Activated CD4-positive, alpha-beta T cell treated with anti-CD3 and anti-CD28 coated beads, Interleukin-2, amount 10 ng/mL, durations not matched to agents 24 days and 14 days (primary cell): ENCODE measurements at places on chromosomes 1 and 21. TPM values are rescaled to one million over a fixed set of nuclear protein-coding genes. Genes with fewer than 3 reads are reported as not detected.
A peak's percentile ranks its signal among the peaks of the same experiment; 100 is the strongest.

DNA sequence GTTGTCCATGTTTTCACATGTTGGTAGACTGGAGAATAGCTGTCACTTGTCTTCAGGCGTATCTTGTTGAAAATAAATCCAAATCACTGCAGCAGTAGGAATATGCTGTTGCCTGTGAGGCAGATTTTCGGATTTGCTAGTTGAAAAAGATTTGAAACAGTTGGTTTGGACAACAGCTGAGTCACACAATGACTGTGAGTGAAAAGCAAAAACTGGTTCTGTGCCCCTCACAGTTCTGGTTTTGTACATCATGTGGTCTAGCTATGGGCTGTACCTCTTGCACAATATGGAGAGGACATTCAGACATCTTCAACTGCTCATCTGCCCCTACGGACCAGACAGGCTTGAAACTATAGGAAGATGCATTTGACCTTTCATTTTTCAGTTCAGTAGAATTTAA lies 1.8 kb downstream of the ARF1 start:
- H3K36me3 ChIP-seq = peaks cover 42% of the 10 kb centered on the region
- H3K27me3 ChIP-seq = no peaks in the 10 kb centered on the region
- no peak for DNase-seq
- peak overlapping the region; percentile 97 for H3K4me3 ChIP-seq

GRCh38 chr1:39488793-39489566 lies 2.5 kb upstream of the BMP8A start:
- DNase-seq = no peak
- no peak overlapping the region for H3K27ac ChIP-seq
- no peak overlapping the region for H3K4me3 ChIP-seq
- peaks cover 3% of the 10 kb centered on the region for H3K4me1 ChIP-seq
- H3K36me3 ChIP-seq = peaks cover 24% of the 10 kb centered on the region

DNA sequence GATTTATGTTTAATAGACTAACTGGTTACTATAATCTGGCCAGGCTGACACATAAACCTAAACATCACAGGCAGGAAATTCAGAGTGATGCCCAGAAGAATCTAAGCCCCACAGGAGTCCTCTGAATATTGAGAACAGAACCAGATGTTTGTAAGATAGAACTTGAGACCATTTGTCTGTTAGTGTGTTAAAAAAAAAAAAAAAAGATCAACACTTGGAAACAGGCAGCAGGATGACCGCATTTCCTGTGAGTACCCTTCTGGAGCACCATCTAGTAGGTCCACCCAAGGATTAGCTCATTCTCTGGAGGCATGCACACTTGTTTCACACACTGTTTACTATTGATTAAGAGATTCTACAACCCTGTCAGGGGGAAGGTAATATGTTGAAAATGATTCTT lies 111.4 kb upstream of the VANGL1 start:
- H3K4me1 ChIP-seq = peaks cover 2% of the 10 kb centered on the region
- H3K27me3 ChIP-seq = peaks cover 2% of the 10 kb centered on the region
- no peak overlapping the region for H3K4me3 ChIP-seq
- H3K36me3 ChIP-seq = no peaks in the 10 kb centered on the region
- DNase-seq = no peak

DNA sequence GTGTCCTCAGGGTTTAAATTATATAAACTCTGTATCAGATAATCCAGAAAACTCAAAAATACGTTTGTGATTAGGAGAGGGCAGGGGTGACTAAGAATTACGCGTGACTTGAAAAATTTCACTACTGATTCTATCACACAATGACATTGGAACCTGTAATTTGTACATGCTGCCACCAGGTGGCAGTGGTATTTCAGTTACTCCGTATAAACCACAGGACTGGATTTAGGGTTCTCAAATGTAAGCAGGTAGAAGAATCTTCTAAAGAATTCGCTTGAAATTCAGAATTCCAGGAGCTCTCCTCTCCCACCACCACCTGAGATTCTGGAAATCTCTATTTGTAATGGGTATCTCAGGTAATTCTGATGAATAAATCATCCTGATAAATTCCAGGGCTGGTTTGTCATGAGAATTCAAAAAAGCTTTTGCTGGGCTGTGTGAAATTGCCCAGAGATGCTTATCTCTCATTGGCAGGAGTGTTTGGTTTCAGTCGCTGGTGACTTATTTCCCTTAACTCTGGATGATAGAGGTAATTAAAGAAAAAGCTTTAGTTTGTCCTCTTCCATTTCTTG lies 1.7 kb upstream of the KRTAP7-1 start:
- H3K27me3 ChIP-seq = peaks cover 7% of the 10 kb centered on the region
- H3K27ac ChIP-seq = no peak overlapping the region
- DNase-seq = peak; percentile 78
- no peaks in the 10 kb centered on the region for H3K4me1 ChIP-seq

GRCh38 chr1:12562955-12563576 lies 54.9 kb downstream of the DHRS3 start:
- H3K36me3 ChIP-seq = peaks cover 34% of the 10 kb centered on the region
- H3K4me3 ChIP-seq = no peak overlapping the region
- H3K27ac ChIP-seq = no peak overlapping the region
- no peaks in the 10 kb centered on the region for H3K27me3 ChIP-seq
- H3K4me1 ChIP-seq = no peaks in the 10 kb centered on the region

- H3K4me3 ChIP-seq = no peak overlapping the region
- no peak for DNase-seq
- H3K36me3 ChIP-seq = no peaks in the 10 kb centered on the region
- H3K27me3 ChIP-seq = no peaks in the 10 kb centered on the region
- H3K27ac ChIP-seq = no peak overlapping the region
Observed at GRCh38 chr1:90144820-90145219, 149.9 kb downstream of the ZNF326 start.

DNA sequence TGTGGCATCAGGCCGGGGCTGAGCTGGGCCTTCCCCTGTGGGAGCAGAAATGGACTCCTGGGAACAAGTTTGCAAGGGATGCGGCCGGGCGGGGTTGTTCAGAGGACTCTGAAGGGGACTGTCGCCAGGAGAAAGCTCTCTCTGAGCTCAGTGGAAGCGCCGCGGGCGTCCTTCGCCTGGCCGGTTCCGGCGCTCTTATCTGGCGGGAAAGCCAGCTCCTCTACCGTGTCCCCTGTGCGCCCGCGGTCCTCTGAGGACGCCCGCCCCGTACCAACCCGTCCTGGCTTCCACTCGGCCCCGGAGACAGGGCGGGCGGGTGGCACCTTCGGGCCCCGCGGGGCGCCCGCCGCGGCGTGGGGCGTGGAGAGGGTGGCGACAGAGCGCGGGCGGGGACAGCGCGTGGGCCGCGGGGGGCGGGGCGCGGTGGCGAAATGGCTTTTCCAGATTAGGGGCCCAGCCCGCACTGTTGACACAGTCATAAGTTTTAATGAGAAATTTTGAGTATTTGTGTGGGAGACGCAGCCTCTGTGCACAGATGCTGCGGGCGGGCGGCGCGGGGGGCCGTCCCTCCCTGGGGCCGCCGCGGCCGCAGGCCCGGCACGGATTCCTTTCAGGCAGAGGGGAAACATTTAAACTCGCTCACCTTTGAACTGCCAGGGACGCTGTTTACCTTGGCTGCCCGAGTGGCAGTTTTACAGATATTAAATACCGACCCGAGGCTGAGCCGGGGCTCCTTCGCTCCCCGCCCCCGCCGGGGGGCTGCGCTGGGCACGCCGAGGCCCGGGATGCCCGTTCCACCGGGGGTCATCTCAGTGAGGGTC lies 70.2 kb downstream of the FOXD2 start:
- H3K4me1 ChIP-seq = peaks cover 2% of the 10 kb centered on the region
- H3K4me3 ChIP-seq = no peak overlapping the region
- H3K27me3 ChIP-seq = peaks cover 70% of the 10 kb centered on the region
- no peaks in the 10 kb centered on the region for H3K36me3 ChIP-seq
- peak; percentile 57 for DNase-seq
- no peak overlapping the region for H3K27ac ChIP-seq

GRCh38 chr1:181759481-181759880 lies 276.2 kb downstream of the CACNA1E start:
- peaks cover 5% of the 10 kb centered on the region for H3K27me3 ChIP-seq
- DNase-seq = no peak
- no peak overlapping the region for H3K4me3 ChIP-seq
- no peaks in the 10 kb centered on the region for H3K36me3 ChIP-seq
- H3K27ac ChIP-seq = no peak overlapping the region

- H3K4me1 ChIP-seq = peaks cover 6% of the 10 kb centered on the region
- no peak overlapping the region for H3K4me3 ChIP-seq
- H3K27me3 ChIP-seq = peaks cover 24% of the 10 kb centered on the region
Observed at GRCh38 chr1:212269306-212269705, 15.9 kb upstream of the PPP2R5A start.

ARPC5 gene
- total RNA-seq = 144 and 149 TPM in 2 replicates

KLHDC8A gene
- total RNA-seq = 0.44 TPM in 1 of 2 replicates, not detected in the other

TAS1R1 gene
- not detected in 2 replicates for total RNA-seq

TARDBP gene
- total RNA-seq = 211 and 224 TPM in 2 replicates

KRTAP24-1 gene
- not detected in 2 replicates for total RNA-seq

CACNA1S gene
- not detected in 2 replicates for total RNA-seq
